ENCODE measurements at places on chromosomes 3 and 15. TPM values are rescaled to one million over a fixed set of nuclear protein-coding genes. Genes with fewer than 3 reads are reported as not detected.

DNA sequence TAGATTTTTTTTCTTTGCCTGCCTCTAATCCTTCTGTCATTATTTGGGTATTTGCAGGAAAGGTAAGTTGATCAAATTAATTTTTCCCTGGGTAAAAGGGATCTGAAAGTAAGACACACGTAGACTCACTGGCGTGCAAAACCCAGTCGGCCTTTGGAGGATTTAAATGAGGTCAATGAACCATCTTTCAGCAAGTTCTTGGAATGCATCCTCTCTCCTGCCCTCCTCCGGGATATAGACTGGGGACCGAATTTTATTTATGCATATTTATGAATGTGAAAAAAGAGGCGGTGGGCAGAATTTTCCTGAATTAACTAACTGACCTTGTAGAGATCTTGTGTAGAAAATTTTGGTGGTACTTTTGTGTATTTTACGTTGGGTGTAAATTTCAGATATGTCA is 2.2 kb downstream of the CADM2 start:
- H3K36me3 ChIP-seq: no peaks in the 10 kb centered on the region
- no peak overlapping the region for H3K4me3 ChIP-seq
- no peak overlapping the region for H3K27ac ChIP-seq
- no peak for DNase-seq
- H3K4me1 ChIP-seq: peaks cover 4% of the 10 kb centered on the region

GRCh38 chr3:143902210-143902609 is 53.9 kb upstream of the SLC9A9 start:
- H3K4me1 ChIP-seq: no peaks in the 10 kb centered on the region
- DNase-seq: no peak
- H3K27ac ChIP-seq: no peak overlapping the region
- H3K4me3 ChIP-seq: no peak overlapping the region
- H3K27me3 ChIP-seq: no peaks in the 10 kb centered on the region

GRCh38 chr15:29792426-29793159 is 29.7 kb downstream of the TJP1 start:
- no peaks in the 10 kb centered on the region for H3K27me3 ChIP-seq
- DNase-seq: no peak
- H3K4me3 ChIP-seq: no peak overlapping the region
- H3K27ac ChIP-seq: no peak overlapping the region

DNA sequence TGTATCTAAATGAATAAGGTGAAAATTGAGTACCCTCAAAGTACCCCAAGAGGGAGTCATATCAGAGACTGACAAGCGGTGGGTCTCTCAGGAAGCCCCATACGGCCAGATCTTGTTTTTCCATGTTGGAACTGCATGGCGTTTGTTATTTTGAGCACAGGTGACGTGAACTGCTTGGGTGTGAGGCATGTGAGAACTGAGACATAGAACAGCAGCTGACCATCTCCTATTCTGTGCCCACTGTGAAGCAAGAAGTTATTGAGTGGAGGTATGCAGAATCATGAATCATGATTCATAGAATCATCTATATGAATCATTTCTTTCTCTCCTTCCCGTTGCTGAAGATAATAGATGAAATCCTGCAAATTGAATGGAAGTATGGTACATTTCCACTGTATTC is 4.6 kb downstream of the VPS8 start:
- no peaks in the 10 kb centered on the region for H3K27me3 ChIP-seq
- no peak for DNase-seq
- H3K4me1 ChIP-seq: peaks cover 33% of the 10 kb centered on the region
- no peak overlapping the region for H3K27ac ChIP-seq
- no peaks in the 10 kb centered on the region for H3K36me3 ChIP-seq
- H3K4me3 ChIP-seq: no peak overlapping the region

DNA sequence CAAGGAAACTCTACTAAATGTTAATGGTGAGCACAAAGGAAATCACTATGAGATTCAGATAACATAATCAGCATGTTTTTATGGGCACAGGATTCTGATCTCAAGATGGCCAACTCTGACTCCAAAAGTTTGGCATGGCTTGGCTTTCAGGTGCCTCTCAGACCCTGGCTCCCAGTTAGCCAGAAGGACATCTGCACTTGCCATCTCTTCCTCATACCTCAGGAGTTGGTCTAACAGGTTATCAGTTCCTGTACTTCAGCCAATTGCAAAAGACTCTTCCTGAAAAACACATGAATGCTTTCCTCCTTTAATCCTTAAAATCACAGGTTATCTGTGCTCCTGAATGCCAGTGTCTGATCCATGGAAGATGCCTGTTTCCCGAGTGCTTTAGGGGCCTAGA is 25.0 kb downstream of the TMPRSS7 start:
- no peak overlapping the region for H3K4me3 ChIP-seq
- H3K27me3 ChIP-seq: no peaks in the 10 kb centered on the region
- no peaks in the 10 kb centered on the region for H3K36me3 ChIP-seq
- no peak for DNase-seq

DNA sequence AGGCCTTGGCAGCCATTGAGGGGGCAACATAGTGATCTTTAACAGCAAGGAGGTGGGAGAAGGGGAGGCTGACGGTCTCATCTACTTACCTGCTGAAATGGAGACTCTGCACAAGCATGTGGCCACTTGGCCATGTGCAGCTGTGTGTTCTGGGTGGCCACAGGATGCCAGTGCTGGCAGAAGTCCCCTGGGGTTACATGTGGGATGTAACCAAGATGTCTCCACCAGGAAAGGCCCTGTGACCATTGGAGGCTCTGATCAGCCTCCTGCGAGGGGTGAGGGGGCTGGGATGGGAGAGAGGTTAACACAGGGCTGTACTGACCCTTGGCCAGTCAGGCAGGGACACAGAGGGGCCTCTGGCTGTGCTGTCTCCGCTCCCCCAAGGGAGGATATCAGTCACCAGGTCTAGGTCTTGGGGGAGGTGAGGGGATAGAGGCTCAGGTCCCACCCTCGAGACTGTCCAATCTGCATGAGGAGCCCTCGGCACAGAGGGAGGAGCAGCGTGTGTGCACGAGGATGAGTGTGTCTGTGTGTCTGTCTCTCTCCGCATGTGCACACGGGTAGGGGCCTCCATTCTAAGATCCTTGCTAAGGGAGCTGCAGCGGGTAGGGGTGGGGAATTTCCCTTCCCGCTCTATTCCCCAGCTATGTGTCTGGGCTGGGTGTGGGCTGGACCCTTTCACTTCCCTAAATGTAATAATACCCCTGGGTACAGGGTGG is 19.5 kb downstream of the PRKCD start:
- no peaks in the 10 kb centered on the region for H3K27me3 ChIP-seq
- no peak overlapping the region for H3K27ac ChIP-seq
- no peak overlapping the region for H3K4me3 ChIP-seq
- peaks cover 18% of the 10 kb centered on the region for H3K36me3 ChIP-seq
- no peaks in the 10 kb centered on the region for H3K4me1 ChIP-seq
- DNase-seq: no peak

GRCh38 chr3:75242012-75242735 is 422.0 kb upstream of the FRG2C start:
- no peaks in the 10 kb centered on the region for H3K27me3 ChIP-seq
- H3K36me3 ChIP-seq: no peaks in the 10 kb centered on the region
- H3K4me3 ChIP-seq: no peak overlapping the region
- no peaks in the 10 kb centered on the region for H3K4me1 ChIP-seq

GRCh38 chr15:101162701-101163483 is 89.0 kb downstream of the CHSY1 start:
- no peak for DNase-seq
- H3K27ac ChIP-seq: no peak overlapping the region
- H3K36me3 ChIP-seq: no peaks in the 10 kb centered on the region
- H3K27me3 ChIP-seq: no peaks in the 10 kb centered on the region

- DNase-seq: no peak
- no peaks in the 10 kb centered on the region for H3K36me3 ChIP-seq
- no peak overlapping the region for H3K4me3 ChIP-seq
- no peaks in the 10 kb centered on the region for H3K4me1 ChIP-seq
Measured at GRCh38 chr15:27826411-27826810, 272.7 kb downstream of the OCA2 start.

GRCh38 chr3:3383461-3383860 is 204.0 kb upstream of the CRBN start:
- H3K4me3 ChIP-seq: no peak overlapping the region
- H3K27ac ChIP-seq: no peak overlapping the region
- no peaks in the 10 kb centered on the region for H3K27me3 ChIP-seq
- no peak for DNase-seq
- no peaks in the 10 kb centered on the region for H3K4me1 ChIP-seq
- no peaks in the 10 kb centered on the region for H3K36me3 ChIP-seq

GRCh38 chr15:60134609-60135008 is 130.5 kb downstream of the FOXB1 start:
- H3K27me3 ChIP-seq: no peaks in the 10 kb centered on the region
- no peak overlapping the region for H3K27ac ChIP-seq
- no peaks in the 10 kb centered on the region for H3K4me1 ChIP-seq
- DNase-seq: no peak
- no peak overlapping the region for H3K4me3 ChIP-seq

GRCh38 chr15:92772626-92773244 is 117.2 kb upstream of the FAM174B start:
- H3K36me3 ChIP-seq: no peaks in the 10 kb centered on the region
- no peaks in the 10 kb centered on the region for H3K27me3 ChIP-seq
- no peaks in the 10 kb centered on the region for H3K4me1 ChIP-seq
- no peak overlapping the region for H3K27ac ChIP-seq
- no peak for DNase-seq
- H3K4me3 ChIP-seq: no peak overlapping the region

- H3K36me3 ChIP-seq: no peaks in the 10 kb centered on the region
- no peaks in the 10 kb centered on the region for H3K27me3 ChIP-seq
- no peak overlapping the region for H3K4me3 ChIP-seq
- DNase-seq: no peak
- no peak overlapping the region for H3K27ac ChIP-seq
- no peaks in the 10 kb centered on the region for H3K4me1 ChIP-seq
Measured at GRCh38 chr3:16173283-16174025, 1.0 kb upstream of the GALNT15 start.

GRCh38 chr3:157518881-157519280 is 15.7 kb upstream of the VEPH1 start:
- H3K36me3 ChIP-seq: no peaks in the 10 kb centered on the region
- no peak for DNase-seq
- H3K4me3 ChIP-seq: no peak overlapping the region
- no peaks in the 10 kb centered on the region for H3K4me1 ChIP-seq
- H3K27ac ChIP-seq: no peak overlapping the region

DNA sequence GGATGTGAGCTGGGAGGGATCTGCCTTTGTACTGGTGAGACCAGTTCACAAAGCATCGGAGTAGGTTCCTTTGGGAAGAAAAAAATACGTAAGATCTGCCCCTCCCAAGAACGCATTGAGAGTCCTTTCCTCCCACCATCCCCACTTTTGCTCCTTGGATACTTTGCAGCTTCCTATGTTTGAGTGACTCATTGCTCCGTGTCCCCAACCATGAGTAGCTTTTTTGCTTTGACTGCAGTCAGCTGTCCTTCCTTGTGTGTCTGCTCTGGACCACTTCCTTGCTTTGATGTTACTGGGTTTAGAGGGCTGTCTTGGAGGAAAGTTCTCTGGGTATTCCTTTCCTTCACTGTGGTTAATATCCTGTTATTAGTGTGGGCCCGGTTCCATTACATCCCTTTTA is 43.2 kb upstream of the PTPN23 start:
- no peak overlapping the region for H3K4me3 ChIP-seq
- no peak for DNase-seq
- H3K4me1 ChIP-seq: no peaks in the 10 kb centered on the region
- H3K36me3 ChIP-seq: peaks cover 47% of the 10 kb centered on the region
- no peak overlapping the region for H3K27ac ChIP-seq

DNA sequence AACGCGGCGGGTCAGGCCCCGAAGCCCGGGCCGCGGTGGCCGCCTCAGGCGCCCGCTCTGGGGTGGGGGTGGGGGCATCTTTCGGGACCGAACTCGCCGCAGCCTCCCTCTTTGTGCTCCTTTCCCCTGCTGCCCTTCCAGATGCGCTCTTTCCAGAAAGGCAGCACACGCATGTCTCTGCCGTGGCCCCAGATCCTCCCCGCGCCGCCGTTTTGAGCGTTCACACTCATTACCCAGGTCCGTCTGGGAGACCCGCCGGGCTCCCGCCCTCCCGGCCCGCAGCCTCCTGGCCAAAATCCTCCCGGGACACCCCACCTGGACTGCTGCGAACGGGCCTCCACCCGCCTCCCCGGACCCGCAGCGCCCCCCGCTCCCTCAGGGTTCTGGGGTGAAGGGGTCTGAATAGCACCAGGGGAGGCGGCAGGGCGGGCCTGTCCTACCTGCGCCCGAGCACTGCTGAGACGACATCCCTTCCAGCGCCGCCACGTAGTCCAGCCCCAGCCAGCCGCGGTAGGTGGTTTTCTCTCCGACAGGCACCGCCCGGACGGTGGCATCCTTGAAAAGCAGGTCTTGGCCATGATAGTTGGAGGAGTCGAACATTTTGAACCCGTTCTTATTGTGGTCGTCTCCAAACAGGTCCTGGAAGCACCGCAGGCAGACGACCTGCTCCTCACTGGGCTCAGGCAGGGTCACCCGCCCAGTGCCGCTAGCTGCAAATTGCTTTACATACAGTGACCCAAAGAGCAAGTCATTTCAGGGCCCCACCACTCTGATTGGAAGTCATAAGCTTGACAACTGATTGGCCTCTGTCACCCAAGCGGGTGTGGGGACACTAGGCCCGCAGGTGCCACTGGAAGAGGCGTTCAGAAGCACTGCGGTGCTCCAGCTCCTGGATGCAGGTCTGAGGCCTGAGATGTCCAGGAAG is 25.9 kb downstream of the MELTF start:
- H3K36me3 ChIP-seq: no peaks in the 10 kb centered on the region
- H3K4me1 ChIP-seq: peaks cover 12% of the 10 kb centered on the region
- peak; percentile 16 for DNase-seq
- peak overlapping the region; percentile 45 for H3K4me3 ChIP-seq
- H3K27ac ChIP-seq: no peak overlapping the region

GRCh38 chr15:89362203-89363101 is 27.8 kb upstream of the POLG start:
- peaks cover 78% of the 10 kb centered on the region for H3K27me3 ChIP-seq
- H3K36me3 ChIP-seq: no peaks in the 10 kb centered on the region
- no peak overlapping the region for H3K27ac ChIP-seq

- no peak overlapping the region for H3K27ac ChIP-seq
- H3K4me3 ChIP-seq: no peak overlapping the region
- peaks cover 9% of the 10 kb centered on the region for H3K27me3 ChIP-seq
- DNase-seq: no peak
- no peaks in the 10 kb centered on the region for H3K36me3 ChIP-seq
- H3K4me1 ChIP-seq: no peaks in the 10 kb centered on the region
Measured at GRCh38 chr3:39502838-39503145, 35.3 kb downstream of the MOBP start.

The DCBLD2 gene
- 1.5 TPM for total RNA-seq

The PARP6 gene
- 59.4 TPM for total RNA-seq

The CLDN1 gene
- total RNA-seq: 0.09 TPM

The ACOX2 gene
- total RNA-seq: not detected

The QARS1 gene
- 244 TPM for total RNA-seq

The ROPN1 gene
- total RNA-seq: not detected

The APOD gene
- not detected for total RNA-seq

The CCDC39 gene
- not detected for total RNA-seq

The ACKR2 gene
- 0.20 TPM for total RNA-seq
